ENCODE measurements at places on chromosomes 13 and 19.

GRCh38 chr13:35857769-35858168, 273.4 kb downstream of the DCLK1 start:
- no peak for DNase-seq

DNA sequence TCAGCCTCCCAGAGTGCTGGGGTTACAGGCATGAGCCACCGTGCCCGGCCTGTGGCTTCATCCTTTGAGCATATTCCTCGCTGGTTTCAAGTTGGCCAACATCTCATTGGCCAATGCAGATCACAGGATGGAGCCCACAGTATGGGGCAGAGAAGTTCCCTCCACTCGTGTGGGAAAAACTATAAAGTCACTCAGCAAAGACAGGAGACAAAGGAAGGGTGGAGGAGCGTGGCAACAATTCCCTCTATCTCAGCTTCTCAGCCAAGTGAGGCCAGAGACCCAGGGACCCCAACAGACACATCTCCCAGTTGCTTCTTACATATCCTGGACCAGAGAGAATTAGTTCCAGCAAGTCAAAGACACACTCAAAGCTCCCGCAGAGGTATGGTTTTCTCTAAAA, 184.6 kb upstream of the SOX1 start:
- no peak for DNase-seq

- DNase-seq: no peak
Observed at GRCh38 chr19:10763828-10764339, 46.0 kb downstream of the DNM2 start.

DNA sequence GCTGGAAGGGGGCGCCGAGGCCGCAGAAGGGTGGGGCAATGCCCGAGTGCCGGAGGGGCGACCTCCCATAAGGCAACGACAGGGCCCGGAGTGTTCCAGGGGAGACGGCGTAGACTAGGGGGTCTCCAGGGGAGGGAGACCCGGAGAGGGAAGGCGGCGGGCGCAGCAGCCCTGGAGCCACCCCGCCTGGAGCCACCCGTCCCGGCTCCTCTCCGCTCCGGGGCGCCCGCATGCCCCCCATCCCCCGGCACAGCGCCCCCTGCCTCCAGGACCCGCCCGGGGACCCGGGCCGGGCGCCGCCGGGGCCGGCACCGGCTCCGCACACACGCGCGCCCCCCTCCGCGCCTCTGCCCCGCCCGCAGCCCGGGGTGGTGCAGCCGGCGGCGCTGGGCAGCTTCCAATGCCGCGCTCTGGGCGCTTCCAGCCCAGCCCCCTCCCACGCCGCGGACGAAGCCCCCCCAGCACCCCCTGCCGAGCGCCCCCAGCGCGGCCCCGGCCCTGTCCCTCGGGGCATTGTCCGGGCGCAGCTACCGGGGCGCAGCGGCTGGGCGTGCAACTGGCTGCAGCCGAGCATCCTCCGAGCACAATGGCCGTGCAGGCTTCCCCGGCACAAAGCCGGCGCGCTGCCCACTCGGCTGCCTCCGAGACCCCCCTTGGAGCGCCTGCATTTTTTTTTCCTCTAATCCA, 519 bp downstream of the PTPRS start:
- no peak for DNase-seq

DNA sequence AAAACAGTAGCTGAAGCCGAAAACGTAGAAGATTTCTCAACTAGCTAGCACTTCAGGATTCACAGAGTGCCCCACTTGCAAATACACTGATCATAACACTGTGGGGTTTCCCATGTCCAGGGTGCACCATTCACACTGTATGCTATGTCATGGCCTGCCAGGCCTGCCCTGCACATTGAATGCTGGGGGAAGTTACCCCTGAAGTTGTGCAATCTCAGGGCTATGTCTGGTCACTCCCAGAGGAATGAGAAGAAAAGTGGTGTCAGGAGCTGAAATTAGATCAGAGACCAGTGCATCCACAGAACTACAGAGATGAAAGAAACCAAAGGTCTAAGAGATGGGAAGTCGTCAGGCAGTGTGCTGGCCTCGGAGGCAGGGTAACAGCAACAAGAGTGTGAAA, 196.8 kb downstream of the RAP2A start:
- no peak for DNase-seq

All from aorta (tissue), 5 donors.